ENCODE measurements at places on chromosomes 1 and 21.
A peak's percentile ranks its signal among the peaks of the same experiment; 100 is the strongest.

GRCh38 chr21:37927711-37928110 lies 11.5 kb upstream of the KCNJ6 start:
- no peak for DNase-seq

DNA sequence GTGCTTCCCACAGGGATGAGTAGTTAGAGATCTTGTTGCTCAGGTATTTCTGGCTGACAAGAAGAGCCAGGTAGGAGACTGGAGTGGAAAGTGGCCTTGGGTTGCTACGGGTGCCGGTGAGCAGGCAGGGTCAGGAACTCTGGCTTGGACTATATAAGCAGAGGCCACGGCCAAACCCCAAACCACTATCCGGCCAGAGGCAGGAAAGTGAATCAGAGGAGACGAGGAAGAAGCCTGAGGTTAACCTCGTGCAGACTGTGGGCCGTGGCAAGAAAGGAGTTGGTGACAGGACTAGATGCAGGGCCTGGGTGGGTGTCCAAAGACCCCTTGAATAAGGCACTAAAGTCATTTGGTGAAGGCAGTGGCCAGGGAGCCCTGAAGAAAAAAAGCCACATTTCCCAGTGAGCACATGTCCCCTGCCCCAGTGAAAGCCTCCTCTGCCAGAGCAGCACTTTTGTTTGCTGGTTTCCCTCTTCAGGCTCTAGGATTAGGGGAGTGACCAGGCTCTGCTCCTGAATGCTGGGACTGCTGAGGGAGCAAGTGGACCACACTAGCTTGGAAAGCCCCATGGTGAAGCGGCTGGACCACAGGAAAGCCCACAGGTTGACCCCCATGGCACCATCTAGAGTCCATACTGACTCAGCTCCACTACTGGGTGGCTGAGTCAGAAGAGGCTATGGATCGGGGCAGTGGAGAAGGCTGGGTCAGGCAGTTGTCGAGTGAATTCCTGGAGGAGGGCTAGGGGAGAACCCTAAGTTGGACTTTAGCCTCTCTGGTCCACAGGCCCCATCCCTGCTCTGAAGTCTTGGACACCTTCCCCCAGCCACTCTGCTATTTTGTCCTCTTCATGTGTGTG lies 23.4 kb downstream of the CSF1 start:
- DNase-seq = no peak

DNA sequence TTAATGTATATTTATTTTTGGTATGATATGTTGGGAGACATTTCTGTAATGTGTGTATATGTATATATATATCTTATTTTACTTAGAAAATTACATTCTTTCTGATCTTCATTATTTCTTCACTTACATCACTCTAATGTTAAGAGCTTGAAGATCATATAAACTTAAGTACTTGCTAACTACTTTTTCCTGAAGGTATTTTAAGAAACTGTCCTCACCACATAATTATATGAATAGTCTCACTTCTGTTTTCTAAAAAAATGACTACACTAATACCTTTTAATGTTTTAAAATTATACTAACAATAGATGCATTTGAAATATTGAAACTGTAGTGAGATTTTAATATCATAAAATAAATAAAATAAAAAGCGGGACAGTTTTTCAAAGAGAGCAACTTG lies 377.1 kb downstream of the LRRIQ3 start:
- no peak for DNase-seq

GRCh38 chr1:155960081-155960745 lies 18.1 kb downstream of the ARHGEF2 start:
- DNase-seq = no peak

GRCh38 chr1:198255784-198256183 lies 99.0 kb downstream of the NEK7 start:
- DNase-seq = no peak

- DNase-seq = no peak
These were observed 561.8 kb downstream of the KIF26B start for GRCh38 chr1:245716561-245716960.

GRCh38 chr1:199453723-199454122 lies 573.8 kb upstream of the NR5A2 start:
- DNase-seq = no peak

DNA sequence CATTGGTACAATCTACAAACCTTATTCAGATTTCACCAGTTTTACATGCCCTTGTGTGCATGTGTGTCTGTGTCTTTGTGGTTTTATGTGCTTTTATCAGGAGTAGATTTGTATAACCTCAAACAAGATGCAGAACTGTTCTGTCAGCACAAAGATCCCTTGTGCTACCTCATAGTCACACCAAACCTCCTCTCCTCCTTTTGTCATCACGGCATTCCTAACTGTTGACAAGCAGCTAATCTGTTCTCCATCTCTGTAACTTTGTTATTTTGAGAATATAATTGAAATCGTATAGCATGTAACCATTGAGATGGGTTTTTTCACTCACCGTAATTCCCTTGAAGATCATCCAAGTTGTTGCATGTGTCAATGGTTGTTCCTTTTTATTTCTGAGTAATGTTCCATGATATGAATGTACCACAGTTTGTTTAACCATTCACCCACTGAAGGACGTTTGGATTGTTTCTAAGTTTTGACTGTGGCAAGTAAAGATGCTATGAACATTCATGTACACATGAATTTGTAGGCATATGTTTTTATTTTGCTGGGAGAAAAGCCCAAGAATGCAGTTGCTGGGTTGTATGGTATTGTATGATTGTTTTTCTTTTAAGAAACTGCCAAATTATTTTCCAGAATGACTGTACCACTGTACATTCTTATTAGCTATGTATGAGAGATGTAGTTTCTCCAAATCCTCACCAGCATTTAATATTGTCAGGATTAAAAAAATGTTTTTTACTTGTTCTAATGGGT lies 78.1 kb upstream of the B3GALT2 start:
- DNase-seq = no peak

DNA sequence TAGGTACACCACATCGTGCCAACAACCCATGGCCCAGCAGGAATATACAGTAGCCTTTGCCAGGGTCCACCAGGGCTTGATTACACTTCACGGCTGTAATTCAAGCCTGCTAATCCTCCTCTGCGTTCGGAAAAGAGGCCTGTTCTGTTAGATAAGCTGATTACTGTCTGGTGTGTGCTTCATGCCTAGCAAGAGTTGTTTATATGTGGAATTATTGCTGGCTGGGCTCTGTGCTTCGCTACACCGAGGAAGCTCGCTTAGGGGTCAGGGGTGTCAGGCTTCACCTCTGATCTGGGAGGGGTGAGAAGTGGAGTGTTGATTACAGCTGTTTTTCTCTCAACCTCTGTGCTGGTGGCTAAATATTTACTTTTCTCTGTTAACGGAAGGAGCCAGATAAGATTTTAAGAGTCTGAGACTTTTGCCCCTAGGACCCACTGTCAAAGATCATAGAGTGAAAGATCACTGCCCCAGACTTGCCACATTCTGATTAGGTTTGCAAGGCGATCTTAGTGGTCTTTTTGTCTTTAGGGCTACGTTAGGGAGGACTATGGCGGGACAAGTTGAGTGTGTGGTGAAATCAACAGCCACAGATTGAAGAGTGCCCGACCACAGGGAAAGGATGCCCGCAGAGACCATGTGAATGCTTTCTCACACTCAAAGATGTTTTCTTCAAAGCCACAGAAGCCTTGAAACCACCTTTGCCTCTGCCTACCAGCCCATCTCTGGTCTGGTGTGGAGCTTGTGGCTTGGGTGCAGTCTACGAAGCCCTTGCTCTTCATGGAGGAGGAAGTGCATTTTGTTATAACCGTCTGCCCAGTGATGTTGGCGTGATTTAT lies 216.1 kb downstream of the PBX1 start:
- no peak for DNase-seq

GRCh38 chr1:111852261-111852721 lies 96.6 kb downstream of the DDX20 start:
- no peak for DNase-seq

- DNase-seq = no peak
These were observed 14.4 kb downstream of the CD58 start for GRCh38 chr1:116556289-116557006.

- DNase-seq = no peak
These were observed 450.9 kb downstream of the MATN1 start for GRCh38 chr1:30272277-30273020.

DNA sequence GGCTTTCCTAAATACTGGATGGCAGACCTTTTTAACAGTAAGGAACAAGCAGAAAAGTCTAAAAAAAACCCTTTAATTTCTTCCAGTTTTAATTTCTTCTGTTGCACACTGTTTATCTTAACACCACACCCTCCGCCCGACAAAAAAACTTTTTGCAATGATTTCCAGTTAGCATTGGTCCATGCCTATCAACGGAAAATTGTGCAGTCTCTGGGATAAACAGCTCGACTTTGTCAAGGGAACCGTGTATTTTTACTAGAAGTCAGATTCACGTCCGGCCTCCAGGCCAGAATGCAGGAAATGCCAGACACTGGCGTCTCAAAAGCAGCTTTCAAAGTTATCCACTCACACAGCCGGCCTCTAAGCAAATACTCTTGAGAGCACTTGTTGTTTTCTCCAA lies 378 bp upstream of the NUP210L start:
- DNase-seq = peak; percentile 23

GRCh38 chr1:73452522-73452921 lies 745.5 kb downstream of the LRRIQ3 start:
- DNase-seq = no peak

DNA sequence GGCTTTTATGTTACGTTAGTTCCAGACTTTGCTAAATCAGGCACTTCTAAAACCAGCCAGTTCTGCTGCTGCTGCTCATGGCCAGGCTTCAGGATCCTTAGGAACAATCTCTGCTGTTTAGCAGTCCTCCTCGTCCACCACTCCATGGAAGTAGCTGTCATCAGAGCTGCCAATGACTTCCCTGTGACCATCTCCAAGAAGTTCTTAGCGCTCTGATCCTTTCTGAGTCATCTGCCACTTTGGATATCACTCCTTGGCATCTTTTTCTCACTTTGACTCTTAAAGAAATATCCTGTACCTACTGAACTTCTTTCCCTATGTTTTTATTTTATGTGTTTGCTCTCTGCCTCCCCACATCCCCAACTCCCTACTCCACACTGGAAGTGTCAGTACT lies 14.7 kb upstream of the IRF2BP2 start:
- DNase-seq = no peak

GRCh38 chr21:34986561-34987500 lies 62.3 kb downstream of the RUNX1 start:
- DNase-seq = peak; percentile 43

DNA sequence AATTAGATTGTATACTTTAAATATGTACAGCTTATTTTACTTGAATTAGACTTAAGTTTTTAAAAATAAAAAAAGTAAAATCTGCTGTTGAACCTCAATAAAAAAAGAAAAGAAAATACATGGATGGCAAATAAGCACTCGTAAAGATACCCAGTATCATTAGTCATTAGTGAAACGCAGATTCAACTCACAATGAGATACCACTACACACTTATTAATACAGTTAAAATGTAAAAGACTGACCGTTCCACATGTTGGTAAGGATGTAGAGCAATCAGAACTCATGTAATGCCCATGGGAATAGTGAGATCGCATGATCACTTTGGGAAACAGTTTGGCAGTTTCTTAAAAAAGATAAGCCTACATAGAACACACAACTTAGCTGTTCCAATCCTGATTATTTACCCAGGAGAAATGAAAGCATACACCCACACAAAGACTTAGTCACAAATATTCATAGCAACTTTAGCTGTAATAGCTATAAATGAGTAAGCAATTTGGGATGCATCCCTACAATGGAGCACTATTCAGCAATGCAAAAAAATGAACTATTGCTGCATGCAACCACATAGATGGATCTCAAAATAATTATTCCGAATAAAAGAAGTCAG lies 7.3 kb downstream of the SH2D1B start:
- no peak for DNase-seq

DNA sequence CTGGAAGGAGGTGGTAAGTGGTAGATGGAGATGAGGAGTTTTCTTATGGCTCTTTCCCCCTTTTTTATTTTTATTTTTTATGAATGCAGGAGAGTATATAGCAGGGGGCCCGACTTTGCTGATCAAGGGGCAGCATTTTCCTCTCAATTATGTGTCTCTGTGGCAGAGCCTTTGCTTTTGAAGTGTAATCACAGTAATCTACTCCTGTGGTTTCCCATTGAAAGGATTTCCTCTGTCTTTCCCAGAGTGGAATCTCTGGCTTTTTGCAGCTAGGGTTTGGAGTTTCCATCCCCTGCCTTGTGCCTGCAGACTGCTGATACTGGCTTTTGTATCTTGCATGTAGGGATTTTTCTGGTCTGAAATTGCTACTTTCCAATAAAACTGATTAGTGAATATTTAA lies 29.1 kb downstream of the ARID1A start:
- DNase-seq = peak; percentile 85

DNA sequence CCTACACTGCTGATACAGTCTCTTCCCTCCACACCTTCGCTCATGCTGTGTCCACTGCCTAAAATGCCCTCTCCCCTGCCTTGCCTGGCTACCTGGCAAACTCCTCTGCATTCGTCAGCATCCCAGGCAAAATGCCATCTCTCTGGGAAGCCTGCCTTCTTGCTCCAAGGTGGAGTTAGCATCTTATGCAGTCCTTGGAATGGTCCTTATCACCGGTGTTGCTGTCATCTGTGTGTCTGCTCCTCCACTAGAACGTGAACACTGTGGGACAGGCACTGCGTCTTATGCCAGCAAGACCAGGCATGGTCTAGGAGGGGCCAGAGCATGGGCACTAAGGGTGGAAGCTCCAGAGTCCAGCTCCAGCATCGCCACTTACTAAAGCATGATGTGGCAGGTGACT lies 211.8 kb downstream of the MATN1 start:
- DNase-seq = no peak

GRCh38 chr1:43952731-43953346 lies 6.1 kb downstream of the IPO13 start:
- peak; percentile 94 for DNase-seq

- DNase-seq = no peak
These were observed 304.3 kb upstream of the ESRRG start for GRCh38 chr1:217027403-217028080.

DNA sequence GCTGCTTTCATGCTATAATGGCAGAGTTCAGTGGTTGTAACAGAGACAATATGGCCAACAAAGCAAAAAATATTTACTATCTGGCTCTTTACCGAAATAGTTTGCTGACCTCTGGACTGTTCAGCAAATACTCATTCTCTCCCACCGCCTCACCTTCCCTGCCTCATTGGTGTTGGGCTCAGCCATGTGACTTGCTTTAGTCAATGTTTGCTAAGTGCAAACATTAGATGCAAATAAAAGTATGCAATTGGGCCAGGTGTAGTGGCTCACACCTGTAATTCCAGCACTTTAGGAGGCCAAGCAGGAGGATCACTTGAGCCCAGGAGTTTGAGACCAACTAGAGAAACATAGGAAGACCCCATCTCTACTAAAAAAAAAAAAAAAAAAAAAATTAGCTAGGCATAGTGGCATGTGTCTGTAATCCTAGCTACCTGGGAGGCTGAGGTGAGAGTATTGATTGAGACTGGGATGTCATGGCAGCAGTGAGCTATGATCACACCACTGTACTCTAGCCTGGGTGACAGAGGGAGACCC lies 55.1 kb downstream of the RPL5 start:
- no peak for DNase-seq

GRCh38 chr1:23426828-23427227 lies 2.3 kb upstream of the TCEA3 start:
- no peak for DNase-seq

- DNase-seq = peak; percentile 52
These were observed 705 bp downstream of the KHDRBS1 start for GRCh38 chr1:32014199-32014947.

- no peak for DNase-seq
These were observed 22.9 kb upstream of the COL18A1 start for GRCh38 chr21:45381865-45382696.

GRCh38 chr1:7630378-7630777 lies 140.7 kb upstream of the VAMP3 start:
- no peak for DNase-seq

- DNase-seq = peak; percentile 76
These were observed 56.2 kb downstream of the FCRL5 start for GRCh38 chr1:157496121-157496526.

- DNase-seq = no peak
These were observed 184.4 kb downstream of the MRPL39 start for GRCh38 chr21:25422610-25423608.

Data from GM23338 (cell line).